ENCODE measurements at places on chromosomes 13 and 19.

DNA sequence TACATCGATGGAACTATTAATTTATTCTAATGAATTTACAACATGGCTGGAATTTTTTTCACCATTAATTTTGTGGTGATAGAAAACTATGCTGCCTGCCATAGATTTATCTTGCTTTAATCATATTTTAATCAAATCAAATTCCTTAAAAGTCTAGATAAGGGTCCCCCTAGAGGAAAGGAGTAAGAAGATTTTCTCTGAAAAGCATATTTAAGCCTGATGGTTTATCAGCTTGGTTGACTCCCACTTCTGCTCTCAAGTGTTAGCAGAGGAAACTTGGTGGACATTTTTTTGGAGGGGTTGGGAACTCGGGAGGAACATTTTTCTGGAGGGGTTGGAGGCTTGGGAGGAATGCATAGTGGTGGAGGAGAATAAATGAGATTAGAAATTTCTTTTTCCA is 253.3 kb downstream of the KCNRG start:
- no peak for DNase-seq

DNA sequence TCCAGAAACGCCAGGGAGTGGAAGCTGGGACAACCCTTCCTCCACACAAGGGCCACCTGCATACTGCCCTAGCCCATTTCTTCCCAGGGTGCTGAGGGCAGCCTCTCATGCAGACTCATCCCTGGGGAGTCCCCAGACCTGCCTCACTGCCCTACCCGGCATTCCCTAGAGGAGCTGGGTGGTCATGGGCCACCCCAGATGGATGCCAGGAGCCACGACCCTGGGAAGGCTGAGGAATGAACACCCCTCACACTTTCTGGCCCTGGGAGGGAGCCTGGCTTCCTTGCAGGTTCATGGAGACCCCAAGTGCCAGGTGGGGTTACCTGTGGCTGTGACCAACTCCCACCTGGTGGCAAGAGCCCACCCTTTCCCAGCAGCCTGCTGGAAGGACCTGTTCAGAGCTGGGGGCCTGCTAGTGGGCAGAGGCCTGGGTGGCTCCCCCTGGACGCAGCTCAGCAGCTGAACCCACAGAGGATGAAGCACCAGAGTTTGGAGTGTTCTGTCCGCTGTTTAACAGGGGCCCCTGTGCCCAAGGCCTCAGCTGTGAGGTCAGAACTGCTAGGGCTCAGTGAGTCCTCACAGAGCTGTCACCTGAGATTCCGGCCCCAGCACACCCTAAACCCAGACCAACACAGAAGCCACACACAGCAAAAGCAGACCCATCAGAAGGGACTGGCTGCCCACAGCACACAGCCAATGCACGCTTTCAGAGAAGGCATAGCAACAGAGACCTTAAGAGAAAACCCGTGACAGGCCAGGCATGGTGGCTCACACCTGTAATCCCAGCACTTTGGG is 6.6 kb downstream of the ACP4 start:
- DNase-seq, result no peak

DNA sequence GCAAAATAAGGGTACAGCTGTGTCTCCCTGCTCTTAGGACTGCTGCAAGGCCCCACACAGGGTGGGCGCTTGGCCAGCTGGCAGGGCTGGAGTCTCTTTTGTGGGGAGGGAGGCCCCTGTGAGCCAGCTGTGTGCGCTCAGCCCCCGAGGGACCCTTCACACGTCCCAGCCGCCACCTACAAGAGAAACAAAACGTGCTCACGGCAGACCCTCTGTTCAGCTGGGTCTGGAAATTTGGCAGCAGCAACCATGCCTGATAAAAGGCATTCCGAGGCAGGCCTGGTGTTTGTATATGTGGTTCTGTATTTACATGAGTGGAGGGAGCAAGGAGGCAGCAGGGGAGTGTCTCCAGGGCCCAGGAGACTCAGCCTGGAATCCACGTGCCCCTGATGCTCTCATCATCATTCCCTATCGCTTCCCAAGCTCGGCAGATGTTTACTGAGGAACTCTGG is 49.7 kb downstream of the CRTC1 start:
- DNase-seq, result no peak

- DNase-seq, result no peak
Observed at GRCh38 chr13:93260591-93260990, 34.0 kb downstream of the GPC6 start.

DNA sequence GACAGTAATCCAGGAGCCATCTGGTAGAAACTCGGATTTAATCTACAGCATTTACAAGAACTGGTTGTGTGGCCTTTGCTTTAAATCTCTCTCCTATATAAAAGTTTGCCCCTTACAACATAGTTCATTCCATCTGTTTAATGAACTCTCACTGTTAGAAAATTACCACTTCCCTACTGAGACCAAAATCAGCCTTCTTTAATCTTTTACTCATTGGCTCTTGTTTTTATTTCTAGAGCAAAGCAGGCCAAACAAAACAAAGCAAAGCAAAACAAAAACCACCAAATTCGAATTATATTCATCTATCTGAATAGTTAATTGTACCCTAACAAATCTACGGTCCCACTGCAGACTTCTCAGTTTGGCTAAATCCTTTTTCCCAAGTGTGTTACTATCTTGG is 127.0 kb downstream of the UGGT2 start:
- DNase-seq, result no peak

GRCh38 chr19:39631178-39631577 is 24.5 kb upstream of the LGALS16 start:
- DNase-seq, result no peak

DNA sequence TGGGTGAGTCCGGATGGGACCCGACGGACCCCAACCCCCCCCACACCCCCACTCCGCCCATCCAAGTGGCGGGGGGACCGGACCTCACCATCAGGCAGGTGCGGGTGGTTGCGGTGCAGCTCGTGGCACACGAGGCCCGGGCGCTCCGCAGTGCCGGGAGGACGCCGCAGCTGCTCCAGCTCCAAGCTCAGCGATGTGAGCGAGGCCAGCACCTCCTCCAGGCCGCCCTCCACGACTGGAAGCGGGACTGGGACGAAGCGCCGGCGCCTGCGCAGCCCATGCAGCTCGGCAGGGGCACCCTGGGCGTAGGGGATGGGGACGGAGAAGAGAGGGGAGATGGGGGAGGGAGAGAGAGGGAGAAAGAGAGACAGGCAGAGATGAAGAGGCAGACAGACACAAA is 30.1 kb upstream of the OLFM2 start:
- DNase-seq, result no peak

DNA sequence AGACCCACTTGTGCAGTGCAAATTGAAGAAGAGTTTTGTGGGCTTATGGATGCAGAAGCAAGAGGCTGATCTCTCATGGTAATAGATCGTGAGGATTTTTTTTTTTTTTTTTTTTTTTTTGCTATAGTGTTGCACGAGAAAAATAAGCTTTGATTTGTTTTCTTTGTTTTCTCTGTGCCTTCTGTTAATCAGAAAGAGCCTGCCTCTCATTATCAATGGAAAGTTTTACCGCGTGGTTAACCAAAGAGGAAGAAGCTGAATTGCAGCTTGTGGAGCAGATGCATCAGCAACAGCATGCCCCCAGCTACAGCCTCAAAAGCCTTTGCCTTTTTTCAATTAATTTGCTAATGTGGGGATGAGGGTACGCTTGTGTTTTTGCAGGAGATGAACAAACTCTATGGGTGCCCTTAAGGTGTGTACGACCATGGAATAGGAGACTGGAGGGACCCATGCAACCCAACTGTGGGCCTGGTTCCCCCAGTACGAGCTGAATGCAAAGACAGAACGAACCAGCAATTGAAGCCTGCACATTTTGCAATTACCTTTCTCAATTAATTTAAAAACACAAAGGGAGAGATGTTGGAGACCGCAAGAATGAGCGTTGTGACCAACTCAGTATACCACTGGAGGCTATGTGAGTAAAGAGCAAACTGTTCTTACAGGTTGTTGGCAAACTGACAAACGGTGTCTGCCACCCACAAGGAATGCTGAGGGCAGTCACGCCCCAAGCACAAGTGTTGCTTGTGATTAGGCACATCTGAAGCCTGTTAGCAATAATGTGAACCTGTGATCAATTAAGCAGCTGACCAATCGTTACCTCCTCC is 58.6 kb upstream of the SPRY2 start:
- DNase-seq, result peak; percentile 54

DNA sequence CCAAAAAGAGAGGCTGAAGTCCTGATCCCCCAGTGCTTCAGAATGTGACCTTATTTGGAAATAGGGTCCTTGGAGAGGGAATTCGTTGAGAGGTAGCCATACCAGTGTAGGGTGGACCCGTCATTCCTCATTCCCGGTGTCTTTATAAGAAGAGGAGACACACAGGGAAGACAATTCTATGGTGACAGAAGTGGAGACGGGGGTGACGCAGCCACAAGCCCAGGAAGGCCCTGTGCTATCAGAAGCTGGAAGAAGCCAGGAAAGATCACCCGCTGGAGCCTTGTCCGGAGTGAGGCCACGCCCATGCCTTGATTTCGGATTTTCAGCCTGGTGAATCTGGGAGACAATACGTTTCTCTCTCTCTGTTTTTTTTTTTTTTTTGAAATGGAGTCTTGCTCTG is 2.6 kb upstream of the MYPOP start:
- no peak for DNase-seq

- DNase-seq, result no peak
Observed at GRCh38 chr13:97967226-97967625, 13.8 kb downstream of the IPO5 start.

DNA sequence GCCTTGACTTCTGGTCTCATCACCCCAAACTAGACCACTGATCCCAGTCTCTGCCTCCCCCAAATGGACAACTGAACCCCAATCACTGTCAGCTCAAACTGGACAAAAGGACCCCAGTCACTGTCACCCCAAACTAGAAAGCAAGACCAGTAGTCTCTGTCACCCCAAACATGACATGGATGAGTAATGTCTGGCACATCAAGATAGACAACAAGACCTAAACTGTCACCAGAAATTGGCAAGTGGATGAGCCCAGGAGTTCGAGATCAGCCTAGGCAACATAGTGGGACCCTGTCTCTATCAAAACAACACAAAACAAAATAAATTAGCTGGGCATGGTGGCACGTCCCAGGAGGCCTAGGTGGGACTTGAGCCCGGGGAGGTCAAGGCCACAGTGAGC is 12.0 kb downstream of the RABAC1 start:
- no peak for DNase-seq

- DNase-seq, result no peak
Observed at GRCh38 chr19:7533281-7533885, 2.1 kb upstream of the PNPLA6 start.

- DNase-seq, result no peak
Observed at GRCh38 chr19:35949131-35949530, 13.0 kb downstream of the LRFN3 start.

GRCh38 chr13:113307491-113307890 is 10.5 kb downstream of the LAMP1 start:
- DNase-seq, result no peak

GRCh38 chr19:44677019-44677811 is 5.9 kb downstream of the CEACAM19 start:
- DNase-seq, result no peak

DNA sequence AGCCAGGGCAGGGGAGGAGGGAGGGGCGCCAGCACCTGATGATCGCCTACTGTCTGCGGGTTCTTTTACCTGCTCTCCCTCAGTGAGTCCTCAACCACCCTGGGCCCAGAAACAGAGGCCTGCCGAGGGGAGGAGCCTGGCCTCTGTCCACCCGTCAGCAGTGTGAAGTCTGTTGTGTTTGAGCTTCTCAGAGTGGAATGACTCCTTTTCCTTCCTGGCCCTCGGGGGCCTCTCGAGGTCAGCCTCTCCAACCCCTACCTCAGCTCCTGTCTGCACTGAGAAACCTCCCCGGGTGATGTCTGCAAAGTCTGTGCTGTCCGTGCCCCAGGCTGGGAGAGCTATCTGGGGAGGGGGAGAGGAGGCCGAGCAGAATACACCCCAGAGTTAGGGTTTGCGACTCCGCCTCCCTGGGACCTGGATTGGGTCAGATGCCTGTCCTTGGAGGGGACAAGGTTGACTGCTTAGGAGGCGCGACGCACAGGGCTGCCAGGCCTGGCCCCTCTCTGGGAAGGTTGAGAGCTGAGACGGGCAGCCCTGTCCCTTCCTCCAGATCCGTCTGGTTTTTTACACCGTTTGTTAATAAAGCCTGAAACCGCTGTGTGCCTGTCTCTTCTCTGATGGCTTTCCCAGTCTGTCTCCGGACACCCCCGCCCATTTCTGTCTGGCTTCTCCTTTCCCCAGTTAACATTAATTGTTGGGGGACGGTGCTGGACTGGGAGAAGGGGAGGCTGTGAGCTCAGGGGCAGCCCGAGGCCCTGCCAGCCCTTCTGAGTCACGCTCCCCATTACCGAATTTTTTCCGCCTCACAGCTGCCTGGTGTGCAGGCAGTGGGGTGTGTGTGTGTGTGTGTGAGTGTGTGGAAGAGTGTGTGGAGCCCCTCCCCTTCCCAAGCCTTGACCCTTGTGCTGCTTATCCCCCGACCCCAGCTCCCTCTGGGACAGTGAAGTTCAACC is 989 bp upstream of the SSC5D start:
- peak; percentile 50 for DNase-seq

DNA sequence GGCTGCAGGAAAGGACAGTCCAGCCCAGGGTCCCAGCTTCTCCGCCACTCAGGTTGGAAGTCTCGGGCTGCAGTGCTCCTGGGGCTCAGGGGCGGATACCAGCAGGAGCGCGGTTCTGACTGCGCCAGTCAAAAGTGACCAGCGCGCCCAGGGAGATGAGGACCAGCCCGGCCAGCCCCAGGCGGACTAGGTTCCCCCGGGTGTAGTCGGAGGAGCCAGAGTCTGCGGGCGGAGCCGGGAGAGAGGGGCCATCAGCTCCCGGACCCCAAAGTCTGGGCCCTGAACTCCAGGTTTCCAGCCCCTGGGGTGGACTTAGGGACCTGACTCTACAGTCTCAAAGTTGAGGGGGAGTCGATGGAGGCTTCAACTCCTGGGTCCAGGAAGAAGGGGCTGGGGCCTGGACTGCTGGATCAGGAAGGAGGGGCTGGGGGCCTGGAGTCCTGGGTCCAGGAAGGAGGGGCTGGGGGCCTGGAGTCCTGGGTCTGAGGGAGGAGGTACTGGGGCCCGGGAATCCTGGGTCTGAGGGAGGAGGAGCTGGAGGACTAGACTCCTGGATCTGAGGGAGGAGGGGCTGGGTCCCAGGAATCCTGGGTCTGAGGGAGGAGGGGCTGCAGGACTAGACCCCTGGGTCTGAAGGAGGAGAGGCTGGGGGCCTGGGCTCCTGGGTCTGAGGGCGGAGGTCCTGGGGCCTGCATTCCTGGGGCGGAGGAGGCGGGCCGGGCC is 5.3 kb downstream of the OSCAR start:
- DNase-seq, result no peak

DNA sequence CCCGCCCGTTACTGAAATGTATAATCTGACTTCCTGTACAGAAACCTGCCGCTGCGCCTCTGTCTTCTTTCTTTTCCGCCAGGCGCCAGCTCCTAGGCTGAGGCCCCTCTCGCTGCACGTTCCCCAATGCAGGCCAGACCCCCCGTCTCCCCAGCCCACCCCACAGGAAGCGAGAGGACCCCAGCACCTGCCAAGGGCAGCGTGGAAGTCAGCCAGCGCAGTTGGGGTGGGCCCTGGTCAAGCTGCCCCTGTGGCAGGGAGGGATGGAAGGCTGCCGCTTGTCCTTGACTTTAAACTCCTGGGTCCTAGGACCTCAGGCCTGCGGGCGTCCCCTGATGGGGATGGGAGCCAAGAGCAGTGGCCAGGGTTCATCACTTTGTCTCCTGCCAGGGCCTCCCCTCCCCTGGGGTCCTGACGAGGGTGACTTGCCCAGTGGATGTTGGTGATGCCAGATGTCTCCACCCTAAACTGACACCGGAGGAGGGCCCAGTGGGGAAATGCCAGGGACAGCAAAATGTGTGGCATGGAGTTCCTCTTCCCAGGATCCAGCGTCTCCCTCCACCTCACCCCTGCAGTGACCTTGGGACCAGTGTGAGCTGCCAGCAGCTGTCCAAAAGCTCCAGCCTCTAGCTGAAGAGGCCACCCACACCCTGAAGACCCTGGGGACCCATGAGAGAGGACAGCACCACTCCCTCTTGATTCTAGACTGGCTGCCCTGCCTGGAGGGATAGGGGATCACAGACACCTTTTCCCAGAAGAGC is 8.5 kb upstream of the MARCHF2 start:
- DNase-seq, result no peak
